ENCODE measurements at places on chromosomes 1 and 21.

DNA sequence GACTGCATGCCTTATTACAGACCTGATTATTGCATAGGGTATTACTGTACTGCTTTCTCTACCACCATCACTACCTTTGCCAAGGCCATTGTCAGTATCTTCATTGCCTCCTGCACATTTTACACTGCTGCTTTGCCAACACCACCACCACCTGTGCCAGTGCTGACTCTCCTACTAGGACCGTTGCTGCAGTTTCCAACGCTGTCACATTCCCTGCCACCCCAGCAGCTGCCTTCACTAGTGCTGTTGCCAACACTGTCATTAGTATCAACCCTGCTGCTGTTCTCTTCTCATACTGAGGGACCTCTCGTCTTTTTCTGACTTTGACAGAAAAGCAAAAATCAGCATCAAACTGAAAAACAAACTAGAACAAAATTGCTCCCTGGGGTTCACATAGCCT, 394.9 kb upstream of the B3GALT2 start:
- DNase-seq: no peak

GRCh38 chr1:162230096-162230495, 146.6 kb downstream of the SPATA46 start:
- DNase-seq: no peak

DNA sequence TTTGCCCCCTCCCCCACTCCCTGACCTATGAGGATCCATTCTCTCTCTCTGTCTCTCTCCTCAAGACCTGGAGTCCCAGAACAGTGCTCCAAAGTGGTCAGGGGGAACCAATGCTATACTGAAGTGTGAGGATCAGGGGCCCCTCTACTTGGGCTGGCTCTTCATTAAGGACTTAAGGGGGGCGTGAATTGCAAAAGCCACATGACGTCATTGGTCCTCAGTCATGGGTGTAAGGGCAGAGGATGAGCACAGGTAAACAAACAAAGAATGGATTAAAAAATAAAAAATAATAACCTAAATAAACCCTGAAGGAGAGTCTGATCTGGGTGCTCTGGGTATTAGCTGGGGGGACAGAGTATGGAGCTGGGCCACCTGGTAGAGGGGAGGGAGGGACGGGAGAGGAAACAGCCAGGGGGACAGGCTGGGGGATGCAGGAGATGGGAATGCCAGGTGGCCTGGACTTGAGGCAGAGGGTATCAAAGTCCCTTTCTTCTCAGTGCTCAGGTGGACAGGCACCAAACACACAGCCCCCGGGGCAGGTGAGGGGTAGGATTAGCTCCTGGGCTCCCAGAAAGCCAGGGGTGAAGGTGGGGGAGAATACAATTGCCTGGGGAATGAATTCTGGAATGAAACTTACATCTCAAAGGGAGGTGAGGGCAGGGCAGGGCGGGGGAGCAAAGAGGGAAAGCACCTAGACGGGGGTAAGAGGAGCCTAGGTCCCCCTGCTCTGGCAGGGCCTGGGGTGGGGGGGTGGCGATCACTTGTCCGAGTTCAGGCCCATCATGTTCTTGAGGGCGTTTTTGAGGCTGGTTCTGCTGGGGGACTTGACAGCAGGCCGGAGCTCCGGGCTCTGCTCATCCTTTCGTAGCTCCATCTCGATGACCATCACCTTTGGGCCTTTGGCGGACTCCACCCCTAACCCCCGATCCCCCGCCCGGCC, 4.6 kb downstream of the MPZ start:
- no peak for DNase-seq

GRCh38 chr1:208985231-208985630, 598.3 kb upstream of the CAMK1G start:
- DNase-seq: no peak

GRCh38 chr1:43197343-43198127, 25.4 kb downstream of the CFAP57 start:
- no peak for DNase-seq
